GM13977 (cell line): ENCODE measurements at places on chromosomes 3 and 15.
A peak's percentile ranks its signal among the peaks of the same experiment; 100 is the strongest.

GRCh38 chr15:82044373-82045178, 1.2 kb downstream of the MEX3B start:
- DNase-seq, result peak; percentile 41

GRCh38 chr3:31635545-31635944, 102.8 kb downstream of the STT3B start:
- DNase-seq, result no peak

DNA sequence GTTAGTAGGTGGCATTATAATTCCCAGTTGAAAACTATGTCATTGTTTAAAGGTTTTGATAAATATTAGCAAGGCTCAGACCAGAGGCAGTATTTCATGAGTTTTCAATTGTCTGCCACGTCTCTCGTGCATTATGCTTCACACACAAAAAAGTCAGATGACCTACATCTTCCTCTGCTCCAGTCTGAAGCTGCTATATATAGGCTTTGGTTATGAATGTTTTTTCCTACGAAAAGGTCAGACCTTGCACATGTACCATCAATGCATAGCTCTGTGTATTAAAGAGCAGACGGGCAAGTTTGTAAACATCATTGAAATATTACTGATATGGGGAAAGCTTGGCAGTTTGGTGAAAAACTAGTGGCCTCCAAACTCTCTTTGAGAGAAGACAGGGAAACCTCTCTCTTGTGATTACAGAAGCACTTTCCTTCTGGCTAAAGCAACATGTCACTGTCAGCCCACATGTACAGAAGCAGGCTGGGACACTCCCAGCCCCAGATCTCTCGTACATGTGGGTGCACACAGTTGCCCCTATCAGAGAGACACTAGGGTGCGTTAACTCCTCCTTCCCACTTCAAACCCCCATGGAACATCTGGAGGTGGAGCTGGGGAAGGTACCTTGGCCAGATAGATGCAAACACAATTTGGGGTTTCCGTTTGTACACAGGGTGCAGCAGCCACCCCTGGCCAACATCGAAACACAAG, 184.0 kb upstream of the BCL6 start:
- no peak for DNase-seq

- DNase-seq, result no peak
Measured at GRCh38 chr3:65596029-65596300, 442.8 kb downstream of the MAGI1 start.

GRCh38 chr3:128702391-128702790, 23.6 kb upstream of the RAB7A start:
- no peak for DNase-seq

DNA sequence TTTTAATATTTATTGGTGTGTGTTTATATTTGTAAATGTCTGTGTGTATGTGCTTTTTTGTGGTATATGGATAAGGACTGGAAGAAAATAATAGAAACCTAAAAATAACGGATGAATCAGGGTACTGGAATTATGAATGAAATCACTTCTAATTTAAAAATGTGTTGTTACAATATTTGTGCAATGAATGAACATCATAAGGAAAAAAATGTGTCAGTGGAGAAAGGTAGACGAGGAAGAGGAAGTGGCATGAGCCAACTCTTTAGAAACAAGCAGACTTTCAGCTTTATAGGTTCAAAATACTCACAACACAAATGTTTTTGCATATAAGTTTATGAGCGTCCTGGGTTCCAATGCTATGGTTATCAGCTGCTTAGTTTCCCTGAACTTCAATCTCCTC, 59.4 kb downstream of the SOX2 start:
- DNase-seq, result no peak

GRCh38 chr15:76035593-76035992, 23.4 kb upstream of the NRG4 start:
- no peak for DNase-seq

DNA sequence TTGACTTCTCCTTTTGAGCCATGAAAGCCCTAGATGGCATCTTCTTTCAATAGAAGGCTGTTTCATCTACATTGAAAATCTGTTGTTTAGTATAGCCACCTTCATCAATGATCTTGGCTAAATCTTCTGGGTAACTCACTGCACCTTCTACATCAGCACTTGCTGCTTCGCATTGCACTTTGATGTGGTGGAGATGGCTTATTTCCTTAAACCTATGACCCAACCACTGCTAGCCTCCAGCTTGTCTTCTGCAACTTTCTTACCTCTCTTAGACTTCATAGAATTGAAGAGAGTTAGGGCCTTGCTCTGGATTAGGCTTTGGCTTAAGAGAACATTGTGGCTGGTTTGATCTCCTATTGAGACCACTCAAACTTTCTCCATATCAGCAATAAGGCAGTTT, 189.8 kb downstream of the PLCL2 start:
- no peak for DNase-seq

- peak; percentile 87 for DNase-seq
Measured at GRCh38 chr15:40279437-40280141, 3.3 kb downstream of the ANKRD63 start.
